ENCODE measurements at places on chromosomes 6 and 20.

DNA sequence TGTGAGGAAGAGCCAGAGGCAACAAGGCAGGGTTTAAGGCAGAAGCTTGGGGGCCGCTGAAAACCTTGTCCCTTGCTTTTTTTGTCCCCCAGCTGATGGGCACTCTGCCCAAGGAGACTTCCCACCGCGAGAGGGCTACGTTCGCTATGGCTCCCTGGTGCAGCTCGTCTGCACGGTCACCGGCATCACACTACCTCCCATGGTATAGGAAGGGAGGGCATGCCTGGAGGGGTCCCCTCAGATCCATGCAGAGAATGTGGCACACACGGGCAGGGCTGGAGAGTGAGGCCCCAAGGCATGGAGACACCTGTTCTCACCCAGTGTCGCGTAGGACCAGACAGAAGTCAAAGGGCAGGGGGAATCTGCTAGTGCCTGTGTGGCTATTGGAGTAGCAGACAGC is 5.8 kb upstream of the MATN4 start:
- no peak for DNase-seq

- DNase-seq, result no peak
These were observed 86.6 kb downstream of the HFE start for GRCh38 chr6:26173836-26174145.

DNA sequence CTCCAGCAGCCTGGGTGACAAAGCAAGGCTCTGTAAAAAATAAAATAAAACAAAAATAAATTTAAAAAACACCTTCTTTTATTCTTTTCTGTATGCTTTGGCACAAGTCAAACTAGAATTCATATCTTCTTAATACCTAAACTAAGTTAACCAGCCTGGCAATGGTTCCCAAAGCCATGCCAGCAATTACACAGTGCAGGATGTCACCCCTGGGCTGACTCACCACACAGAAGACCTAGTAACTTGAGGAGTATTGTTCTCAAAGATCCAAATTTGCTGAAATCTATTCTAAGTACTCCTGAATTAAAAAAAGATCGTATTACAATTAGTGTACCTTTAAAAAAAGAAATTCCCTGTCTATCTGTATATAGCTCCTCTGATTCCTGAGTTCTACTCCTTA is 162.7 kb upstream of the SGK1 start:
- no peak for DNase-seq

- DNase-seq, result no peak
These were observed 293.2 kb downstream of the BTBD9 start for GRCh38 chr6:38346291-38347079.

DNA sequence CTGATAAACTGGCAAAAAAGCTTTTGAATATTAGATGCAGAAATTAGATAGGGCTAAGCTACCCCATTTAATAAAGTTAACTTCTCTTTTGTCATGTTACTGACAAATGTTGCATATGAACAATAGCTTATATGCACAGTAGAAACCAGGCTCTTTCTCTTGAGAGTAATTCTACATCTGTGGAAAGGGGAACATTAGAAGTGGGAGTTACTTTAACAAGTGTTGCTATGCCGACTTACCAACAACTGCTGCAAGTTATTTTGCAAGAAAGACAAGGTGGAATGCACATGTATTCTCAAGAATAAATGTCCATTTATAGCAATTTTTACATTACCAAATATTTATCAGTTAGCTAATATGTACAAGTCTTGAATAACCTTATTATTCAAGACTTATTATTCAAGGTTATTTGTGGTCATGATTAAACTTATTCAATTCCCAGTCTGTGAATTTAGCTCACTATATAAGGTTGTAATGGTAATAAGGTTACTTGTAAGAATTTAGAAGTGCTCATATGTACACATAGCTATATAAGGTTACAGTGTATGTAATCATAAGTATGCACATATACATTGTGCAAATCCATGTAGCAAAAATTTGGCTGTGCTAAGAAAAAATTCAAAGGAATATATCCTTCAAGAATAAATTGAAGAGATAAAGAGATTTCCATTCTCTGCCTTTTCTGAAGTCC is 38.3 kb downstream of the ADGRG6 start:
- DNase-seq, result no peak

GRCh38 chr6:54920628-54921027 is 74.1 kb downstream of the FAM83B start:
- no peak for DNase-seq

DNA sequence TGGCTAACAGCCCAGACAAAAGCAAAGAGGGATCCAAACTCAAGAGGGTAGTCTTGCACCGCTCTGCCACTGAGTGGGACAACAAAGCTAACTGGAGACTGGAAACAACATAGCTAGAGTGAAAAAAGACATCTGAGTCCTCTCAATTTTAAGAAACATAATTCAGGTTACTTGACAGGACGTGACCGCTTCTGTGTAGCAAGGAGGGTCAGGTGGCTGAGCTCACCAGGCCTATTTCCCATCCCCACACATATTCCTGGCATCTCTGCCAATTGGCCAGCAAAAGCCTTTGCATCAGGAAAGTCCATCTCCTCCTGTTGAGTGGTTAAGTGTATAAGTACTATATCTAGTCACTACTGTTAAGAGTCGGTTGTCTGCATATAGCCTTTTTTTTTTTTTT is 25.3 kb upstream of the TBC1D20 start:
- DNase-seq, result no peak

DNA sequence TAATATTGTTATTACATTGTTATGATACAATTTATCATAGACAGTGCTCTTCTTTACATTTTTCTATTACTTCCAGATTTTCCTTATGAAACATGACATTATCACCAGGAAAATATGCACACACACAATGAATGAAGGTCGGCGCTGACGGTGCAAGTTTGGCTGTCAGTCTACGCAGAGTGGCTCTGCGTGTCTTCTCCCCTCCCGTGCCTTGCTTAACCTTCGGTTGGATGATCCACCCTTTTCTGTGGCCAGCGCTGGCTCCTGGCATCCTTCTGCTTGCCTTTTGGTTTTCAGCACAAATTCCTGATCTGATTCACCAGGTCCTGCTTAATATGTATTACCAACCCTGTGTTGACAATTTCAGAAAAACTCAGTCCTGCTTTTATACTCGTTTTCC is 157.4 kb downstream of the TSHZ2 start:
- no peak for DNase-seq

DNA sequence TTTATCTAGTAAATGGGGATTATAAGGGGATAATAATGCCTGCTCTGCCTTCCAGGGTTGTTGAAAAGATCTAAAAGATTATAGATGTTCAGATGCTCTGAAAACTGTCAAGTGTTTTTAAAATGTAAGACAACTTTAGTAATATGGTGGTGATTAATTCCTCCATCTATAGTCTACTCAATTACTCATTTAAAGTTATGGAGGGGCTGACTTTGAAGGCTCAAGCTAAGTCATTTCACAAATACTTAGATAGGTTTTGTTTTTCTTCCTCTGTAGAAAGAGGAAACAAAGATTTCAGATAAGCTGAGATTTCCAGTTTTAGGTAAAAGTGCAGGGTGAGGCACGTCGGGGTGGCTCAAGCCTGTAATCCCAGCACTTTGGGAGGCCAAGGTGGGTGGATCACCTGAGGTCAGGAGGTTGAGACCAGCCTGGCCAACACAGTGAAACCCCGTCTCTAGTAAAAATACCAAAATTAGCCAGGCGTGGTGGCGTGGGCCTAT is 50.5 kb upstream of the PIM1 start:
- DNase-seq, result no peak
